ENCODE measurements at places on chromosomes 6 and 20.
A peak's percentile ranks its signal among the peaks of the same experiment; 100 is the strongest.

- DNase-seq = no peak
These were observed 57.9 kb downstream of the HLA-A start for GRCh38 chr6:30000156-30000791.

DNA sequence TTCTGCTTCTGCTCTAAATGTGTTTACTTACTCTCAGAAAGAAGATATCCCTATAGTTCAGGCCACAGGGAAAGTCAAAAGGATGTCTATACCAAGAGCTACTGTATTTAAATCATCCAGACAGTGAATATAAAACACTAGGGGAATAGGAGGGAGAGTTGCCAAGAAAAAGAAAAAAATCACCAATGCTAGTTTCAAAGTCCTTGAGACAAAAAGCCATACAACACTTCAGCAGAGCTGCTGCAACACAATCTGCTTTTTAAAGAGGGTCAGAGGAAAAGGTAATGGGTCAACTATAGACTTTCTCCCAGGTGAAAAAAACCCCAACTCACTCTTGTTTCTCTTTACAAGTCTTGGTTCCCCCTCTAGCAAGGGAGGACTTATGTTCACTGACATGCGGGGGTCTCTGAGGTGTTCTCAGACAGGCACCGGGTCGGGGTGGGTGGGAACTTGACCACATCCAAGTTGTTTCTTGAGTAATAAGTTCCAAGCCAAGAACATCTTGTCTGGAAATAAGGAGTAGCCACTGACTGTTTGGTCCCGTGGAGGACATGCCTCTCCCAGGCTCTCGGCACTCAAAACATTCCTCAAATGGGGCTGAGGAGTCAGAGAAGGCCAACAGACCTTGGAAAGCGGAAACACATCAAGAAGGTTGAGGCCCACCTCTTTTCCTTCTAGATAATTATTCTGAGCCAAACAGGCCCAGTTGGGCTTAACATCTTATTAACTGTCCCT is 47.7 kb downstream of the GJA10 start:
- no peak for DNase-seq

DNA sequence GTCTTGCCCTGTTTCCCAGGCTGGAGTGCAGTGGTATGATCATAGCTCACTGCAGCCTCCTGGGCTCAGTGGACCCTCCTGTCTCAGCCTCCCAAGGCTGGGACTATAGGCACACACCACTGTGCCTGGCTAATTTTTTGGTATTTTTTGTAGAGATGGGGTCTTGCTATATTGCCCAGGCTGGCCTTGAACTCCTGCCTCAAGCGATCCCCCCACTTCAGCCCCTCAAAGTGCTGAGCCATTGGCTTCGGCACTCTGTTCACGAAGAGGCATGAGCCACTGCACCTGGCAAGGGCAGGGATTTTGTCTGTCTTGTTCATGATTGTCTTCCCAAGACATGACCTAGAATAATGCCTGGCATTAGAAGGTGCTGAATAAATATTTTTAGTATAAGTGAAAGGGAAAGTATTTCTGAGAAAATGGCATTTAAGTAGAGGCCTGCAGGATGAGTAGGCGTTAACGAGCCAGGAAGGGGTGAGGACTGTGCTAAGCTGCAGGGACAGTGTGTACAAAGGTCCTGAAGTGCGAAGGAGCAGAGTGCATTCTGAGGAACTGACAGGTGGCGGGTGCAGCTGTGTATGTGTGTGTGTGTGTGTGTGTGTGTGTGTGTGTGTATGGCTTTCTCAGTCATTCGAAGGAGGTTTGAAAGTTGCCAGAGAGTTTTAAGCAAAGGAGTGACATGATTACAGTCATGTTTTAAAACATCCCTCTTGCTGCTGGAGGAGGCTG is 43.0 kb downstream of the VEGFA start:
- DNase-seq = peak; percentile 61

- DNase-seq = no peak
These were observed 34.9 kb upstream of the TNFAIP3 start for GRCh38 chr6:137832110-137832509.

- DNase-seq = no peak
These were observed 286.2 kb upstream of the SGK1 start for GRCh38 chr6:134604014-134604676.

DNA sequence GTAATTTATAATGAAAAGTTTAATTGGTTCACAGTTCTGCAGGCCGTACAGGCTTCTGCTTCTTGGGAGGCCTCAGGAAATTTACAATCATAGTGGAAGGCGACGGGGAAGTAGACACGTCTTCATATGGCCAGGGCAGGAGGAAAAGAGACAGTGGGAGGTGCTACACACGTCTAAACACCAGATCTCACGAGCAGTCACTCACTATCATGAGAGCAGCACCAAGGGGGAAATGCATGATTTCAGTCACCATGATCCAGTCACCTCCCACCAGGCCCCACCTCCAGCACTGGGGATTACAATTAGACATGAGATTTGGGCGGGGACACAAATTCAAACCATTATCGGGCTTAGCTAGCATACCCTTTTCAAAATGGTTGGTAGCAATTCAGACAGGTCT is 41.2 kb downstream of the EIF2S2 start:
- no peak for DNase-seq

Data from natural killer cell (primary cell).